Bladder microvascular endothelial cell (primary cell): ENCODE measurements at places on chromosomes 13 and 19. TPM values are rescaled to one million over a fixed set of nuclear protein-coding genes. Genes with fewer than 3 reads are reported as not detected.

SPINT2 gene
- total RNA-seq = 7.0 and 61.4 TPM in 2 replicates

PLK5 gene
- not detected in 2 replicates for total RNA-seq

BCAM gene
- total RNA-seq = 24.4 and 65.4 TPM in 2 replicates

IZUMO4 gene
- 0.76 and 0.81 TPM in 2 replicates for total RNA-seq

IRF3 gene
- total RNA-seq = 65.2 and 71.7 TPM in 2 replicates

ZNF575 gene
- 0.06 and 0.16 TPM in 2 replicates for total RNA-seq

ENOX1 gene
- under 0.01 and 0.57 TPM in 2 replicates for total RNA-seq

CLDN10 gene
- total RNA-seq = under 0.01 TPM in 1 of 2 replicates, not detected in the other

CRB3 gene
- not detected in 2 replicates for total RNA-seq

KIR3DL1 gene
- total RNA-seq = not detected in 2 replicates

OR10H1 gene
- not detected in 2 replicates for total RNA-seq
